ENCODE measurements at places on chromosomes 16 and 17.

GRCh38 chr16:3988824-3989223 is 108.3 kb upstream of the CREBBP start:
- DNase-seq: no peak

DNA sequence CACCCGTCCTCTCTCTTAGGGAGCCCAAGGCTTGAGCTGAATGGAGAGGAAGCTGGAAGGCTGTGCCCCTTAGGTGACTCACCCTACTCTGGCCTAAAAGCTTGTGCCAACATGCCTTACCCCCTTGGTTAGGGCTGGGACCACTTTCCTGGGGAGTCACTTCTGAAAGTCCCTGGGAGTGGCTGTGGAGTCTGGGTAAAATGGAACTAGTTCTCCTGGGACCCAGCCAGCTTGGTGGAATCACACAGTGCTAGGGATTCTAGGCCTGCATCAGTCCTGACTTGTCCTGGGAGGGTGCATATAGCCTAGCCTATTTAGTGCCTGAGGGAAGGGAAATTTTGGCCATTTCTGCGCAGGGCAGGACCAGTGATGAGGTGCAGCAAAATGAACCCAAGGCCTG is 10.5 kb downstream of the MMP28 start:
- no peak for DNase-seq

- DNase-seq: peak; percentile 87
These were observed 50.0 kb upstream of the MRPS23 start for GRCh38 chr17:57899822-57900221.

GRCh38 chr17:73552300-73553048 is 91.8 kb downstream of the SDK2 start:
- DNase-seq: no peak

DNA sequence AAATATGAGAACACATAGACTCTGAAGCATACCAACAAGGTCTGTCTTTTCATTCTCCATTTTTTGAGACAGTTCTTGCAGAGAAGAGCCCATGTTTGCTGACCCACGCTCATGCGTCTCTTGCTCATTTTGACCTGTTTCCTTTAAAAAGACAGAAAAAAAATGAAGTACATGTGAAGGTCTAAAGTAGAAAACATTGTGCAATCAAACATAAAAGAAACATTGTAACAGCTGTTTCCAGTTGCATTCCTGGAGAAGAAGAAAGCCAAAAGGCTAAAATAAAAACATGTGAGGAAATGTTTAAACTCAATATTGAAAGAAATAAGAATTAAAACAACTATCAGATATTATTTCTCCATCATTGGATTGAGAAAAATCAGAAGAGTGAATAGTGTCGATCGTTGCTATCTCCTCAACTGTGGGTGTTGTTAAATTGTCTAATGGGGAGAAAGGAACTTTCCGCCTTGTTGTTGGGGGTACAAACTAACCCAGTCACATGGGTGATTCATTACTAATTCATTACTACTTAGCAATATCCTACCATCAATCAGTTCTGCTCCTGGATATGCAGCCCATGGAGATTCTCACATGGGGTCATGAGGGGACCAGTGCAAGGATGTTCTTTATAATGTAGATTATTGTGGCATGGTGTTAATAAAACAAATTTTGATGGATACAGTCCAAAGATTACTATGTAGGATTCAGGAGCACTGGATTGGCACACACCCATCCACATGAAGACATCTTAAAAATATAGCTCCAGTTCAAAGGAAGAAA is 9.5 kb downstream of the ABCA9 start:
- peak; percentile 49 for DNase-seq

DNA sequence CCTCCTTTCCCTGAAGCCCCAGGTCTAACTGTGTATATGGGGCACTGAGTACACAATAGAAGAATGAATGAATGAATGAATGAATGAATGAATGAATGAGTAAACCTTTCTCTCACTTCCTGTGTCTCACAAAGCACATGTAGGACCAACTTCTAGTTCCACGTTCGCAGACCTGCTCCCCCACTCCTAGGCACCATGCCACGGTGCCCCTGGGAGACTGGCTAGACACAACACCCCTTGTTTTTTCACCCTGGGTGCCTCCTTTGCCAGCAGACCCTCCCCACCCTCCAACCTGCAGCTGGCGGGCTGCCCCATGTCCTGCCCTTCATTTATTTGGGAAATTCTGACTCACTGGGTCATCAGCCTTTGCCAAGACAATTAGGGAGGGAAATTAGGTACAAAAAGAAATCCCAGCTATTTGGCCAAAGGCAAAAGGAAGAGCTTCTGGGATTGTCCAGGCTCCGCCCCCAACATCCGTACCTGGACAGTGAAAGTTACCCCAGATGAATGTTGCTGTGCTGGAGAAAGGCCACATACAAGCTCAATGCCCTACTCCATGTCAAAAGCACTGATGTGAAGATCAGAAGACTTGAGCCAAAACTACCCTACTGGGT is 7.7 kb downstream of the CES1 start:
- DNase-seq: no peak

DNA sequence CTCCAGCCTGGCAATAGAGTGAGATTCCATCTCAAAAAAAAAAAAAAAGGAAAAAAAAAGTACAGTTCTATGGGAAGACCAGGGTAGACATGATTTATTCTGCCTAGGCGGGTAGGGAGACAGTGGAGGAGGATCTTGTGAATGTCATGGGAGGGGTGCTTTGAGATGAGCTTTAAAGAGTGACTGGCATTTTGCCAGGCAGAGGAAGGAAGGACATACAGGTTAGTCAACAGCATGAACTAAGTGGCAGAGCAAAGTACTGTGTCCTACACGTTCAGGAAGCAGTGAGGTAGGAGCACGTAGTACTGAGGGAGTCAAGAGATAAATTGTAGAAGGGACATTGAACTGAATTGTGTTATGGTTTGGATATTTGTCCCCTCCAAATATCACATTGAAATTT is 451.5 kb downstream of the TOX3 start:
- no peak for DNase-seq

- no peak for DNase-seq
These were observed 10.5 kb downstream of the POLDIP2 start for GRCh38 chr17:28346746-28347246.

- no peak for DNase-seq
These were observed 31.7 kb downstream of the MBTD1 start for GRCh38 chr17:51228161-51228560.

DNA sequence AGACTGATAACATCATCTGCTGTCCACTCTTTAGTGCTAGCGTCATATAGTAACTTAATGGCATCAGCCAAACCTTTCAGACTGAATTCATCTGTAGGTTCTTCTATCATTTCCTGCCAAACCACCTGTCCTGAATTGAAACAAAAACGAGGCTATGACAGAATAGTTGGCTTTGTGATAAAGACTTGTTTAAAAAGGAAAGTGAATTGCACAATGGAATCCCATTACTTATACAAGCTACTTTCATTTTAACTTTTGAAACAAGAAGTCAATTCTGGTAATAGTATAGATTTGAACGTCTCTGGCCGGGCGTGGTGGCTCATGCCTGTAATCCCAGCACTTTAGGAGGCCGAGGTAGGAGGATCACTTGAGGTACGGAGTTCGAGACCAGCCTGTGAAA is 18.2 kb downstream of the LASP1NB start:
- no peak for DNase-seq

GRCh38 chr16:28943281-28943680 is 7.5 kb upstream of the NFATC2IP start:
- DNase-seq: no peak

- no peak for DNase-seq
These were observed 58.1 kb downstream of the ZDHHC7 start for GRCh38 chr16:84953190-84953746.

DNA sequence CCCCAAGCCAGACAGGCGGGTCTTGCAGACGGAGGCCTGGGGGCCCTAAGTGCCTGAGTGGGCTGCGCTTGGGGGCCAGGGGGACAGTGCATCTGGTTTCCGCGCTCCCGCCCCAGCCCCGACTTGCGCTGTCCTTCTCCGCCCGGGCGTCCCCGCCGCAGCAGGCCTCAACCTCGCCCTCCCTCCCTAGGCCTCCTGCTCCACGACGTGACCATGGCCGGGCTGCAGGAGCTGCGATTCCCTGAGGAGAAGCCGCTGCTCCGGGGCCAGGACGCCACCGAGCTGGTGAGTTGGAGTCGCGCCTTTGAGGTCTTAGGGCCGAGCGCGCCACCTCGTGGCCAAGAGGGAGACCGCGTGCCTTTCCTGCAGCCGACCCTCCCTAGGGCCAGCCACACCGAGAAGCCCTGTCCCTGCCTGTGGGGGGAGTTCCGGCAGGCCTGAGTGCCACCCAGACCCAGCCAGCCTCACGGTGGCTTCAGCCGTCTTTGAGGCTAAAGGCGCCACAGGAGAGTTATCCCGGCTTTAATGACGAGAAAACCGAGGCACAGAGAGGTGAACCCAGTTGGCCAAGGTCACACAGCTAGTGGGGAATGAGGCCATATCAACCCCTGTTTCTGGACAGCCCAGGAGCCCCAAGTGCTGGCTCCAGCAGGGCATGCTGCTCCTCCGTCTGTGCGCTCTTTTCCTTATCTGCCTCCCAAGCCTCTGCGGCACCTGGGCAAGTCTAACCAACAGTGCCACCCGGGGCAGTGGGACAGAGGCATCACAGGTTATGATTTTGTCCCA is 12.2 kb upstream of the NDRG4 start:
- peak; percentile 85 for DNase-seq

DNA sequence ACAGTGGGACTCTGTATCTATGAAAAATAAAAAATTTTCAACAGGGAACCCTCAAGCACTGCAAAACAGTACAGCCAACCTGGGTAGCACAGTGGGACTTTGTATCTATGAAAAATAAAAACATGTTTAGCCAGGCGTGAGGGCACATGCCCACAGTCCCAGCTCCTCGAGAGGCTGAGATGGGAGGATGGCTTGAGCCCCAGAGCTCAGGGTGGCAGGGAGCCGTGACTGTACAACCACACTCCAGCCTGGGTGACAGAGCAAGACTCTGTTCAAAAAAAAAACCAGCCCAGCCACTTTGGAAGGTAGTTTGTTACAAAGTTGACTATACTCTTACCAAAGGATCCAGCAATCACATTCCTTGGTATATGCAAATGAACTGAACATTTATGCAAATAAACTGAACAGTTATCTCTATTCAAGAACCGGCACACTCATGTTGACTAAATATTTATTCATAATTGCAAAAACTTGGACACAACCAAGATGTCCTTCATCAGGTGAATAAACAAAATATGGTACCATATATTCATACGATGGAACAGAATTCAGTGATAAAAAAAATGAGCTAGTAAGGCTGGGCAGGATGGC is 5.2 kb downstream of the RPH3AL start:
- DNase-seq: no peak

DNA sequence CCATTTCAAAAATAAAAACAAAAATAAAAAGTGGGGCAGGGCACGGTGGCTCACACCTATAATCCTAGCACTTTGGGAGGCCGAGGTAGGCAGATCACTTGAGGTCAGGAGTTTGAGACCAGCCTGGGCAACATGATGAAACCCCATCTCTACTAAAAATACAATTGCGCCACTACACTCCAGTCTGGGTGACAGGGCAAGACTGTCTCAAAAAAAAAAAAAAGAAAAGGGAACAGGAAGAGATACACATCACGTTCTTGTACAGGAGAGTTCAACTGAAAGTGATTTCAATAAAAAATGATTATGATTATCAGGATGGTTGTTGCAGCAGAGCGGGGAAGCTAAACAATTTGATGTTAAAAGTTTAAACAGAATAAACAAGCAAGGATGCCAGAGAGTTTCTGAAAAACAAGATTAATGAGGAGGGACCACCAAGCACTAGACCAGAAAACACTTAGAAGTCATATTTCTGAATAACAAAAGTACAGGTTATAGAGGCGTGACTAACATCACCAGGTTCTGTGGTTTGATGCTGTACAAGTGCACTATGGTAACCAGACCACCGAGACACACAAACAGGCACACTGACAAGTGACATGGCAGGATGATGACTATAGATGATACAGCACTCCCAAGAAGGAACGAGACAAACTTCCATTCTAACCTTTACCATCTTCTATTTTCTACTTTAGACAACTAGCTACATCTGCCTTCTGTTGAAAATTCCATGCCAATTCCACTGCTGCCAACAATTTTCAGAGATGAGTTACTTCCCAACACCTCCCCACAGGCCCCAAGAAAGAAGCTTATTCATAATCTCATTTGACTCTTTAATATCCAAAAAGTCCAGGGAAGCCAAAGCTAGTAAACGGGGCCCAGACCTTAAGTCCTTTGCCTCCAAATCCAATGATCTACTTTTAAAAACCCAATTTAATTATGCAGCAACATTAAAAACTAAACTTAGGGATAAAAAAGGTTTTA is 11.8 kb downstream of the DNAJA2 start:
- peak; percentile 66 for DNase-seq

DNA sequence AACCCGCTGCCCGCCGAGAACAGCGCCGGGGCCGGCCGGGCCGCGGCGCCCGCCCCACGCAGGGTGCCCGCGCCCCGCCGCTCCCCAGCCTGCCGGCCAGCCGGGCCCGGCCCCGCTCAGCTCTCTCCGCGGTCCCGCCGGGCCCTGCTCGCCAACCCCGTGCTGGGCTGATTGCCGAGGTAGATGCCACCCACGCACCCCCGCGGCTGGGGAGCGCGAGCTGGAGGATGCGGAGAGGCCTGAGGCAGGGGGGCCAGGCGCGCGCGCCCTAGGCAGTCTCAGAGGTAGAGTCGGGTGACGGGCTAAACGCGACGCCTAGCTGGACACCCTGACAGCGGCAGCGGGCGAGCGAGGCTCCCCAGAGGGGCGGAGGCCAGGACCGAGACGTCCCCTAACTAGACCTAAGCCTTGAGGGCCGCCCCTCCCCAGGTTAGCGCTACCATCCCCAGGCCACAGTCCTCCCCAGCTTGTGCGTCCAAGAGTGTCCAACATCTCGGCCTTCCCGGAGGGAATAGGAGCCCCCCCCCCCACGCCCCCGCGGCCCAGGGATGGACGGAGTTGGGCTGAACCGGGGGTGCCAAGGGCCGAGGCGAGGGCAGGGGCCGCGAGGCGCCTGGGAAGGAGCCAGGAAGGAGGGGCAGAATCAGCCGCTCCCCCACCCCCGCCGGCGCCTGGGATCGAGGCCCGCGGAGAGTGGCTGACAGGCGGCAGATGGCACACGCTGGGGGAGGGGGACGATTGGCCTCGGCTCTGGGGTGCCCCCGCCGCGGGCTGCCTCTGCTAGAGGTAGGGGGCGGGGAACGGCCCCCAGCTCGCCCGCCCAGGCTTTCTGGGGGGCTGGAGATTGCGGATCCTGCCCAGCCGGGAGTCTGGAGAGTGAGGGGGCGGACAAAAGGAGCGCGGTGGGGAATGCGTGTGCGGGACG is 2.5 kb upstream of the ZNF423 start:
- peak; percentile 21 for DNase-seq

GRCh38 chr17:44865231-44865660 is 17.6 kb downstream of the HIGD1B start:
- peak; percentile 85 for DNase-seq

GRCh38 chr16:4917117-4917516 is 19.8 kb downstream of the PPL start:
- DNase-seq: no peak
